ENCODE measurements at places on chromosomes 11 and 22.

GRCh38 chr11:125320347-125321076 lies 156.0 kb downstream of the PKNOX2 start:
- no peak for DNase-seq

DNA sequence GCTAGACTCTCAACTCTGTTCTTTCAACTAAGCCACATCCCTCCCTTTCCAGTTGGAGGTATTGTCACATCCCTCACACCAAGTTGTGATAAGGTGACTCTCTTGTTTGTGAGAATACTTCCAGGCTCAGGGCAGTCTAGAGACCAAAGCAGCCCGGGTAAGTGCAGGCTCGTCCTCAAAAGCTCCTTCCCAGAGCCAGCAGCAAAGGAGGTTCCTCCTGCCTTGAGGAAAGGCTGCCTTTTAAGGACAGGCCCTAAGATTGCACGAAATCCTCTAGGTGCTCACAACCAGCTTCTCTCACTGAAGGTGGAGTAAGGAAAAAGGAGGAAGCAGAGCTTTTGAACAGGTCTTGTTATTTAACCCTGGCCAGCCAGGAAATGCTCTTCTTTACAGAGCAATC lies 53.4 kb downstream of the SMCO4 start:
- no peak for DNase-seq

DNA sequence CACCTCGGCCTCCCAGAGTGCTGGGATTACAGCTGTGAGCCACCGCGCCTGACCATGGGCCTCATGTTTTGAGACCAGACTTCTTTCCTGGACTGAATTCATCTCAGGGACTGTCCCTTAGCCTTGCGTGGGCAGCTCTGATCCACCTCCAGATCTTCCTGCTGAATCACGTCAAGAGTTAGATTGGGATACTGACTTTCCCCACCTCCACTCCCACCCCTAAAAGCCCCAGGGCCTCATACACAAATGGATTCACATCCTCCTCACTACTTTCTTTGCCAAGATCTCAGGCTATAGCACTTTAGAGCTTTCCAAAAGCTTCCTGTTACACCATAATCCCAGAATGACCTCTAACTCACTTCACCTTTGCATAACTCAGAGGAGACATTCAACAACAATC lies 12.1 kb downstream of the CCDC87 start:
- no peak for DNase-seq

DNA sequence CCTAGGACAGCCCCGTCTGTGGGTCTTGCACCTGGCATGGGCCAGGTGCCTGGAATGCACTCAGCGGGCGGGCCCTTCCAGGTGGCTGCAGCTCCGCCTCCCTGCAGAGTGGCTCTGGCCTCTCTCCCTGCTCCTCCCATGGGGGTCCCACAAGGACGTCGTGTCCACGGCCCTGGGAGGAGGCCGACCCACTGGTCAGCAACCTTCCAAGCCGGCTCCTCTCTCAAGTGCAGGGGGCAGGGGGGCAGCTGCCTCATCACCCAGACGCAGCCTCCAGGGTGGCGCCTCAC lies 41.9 kb downstream of the CERK start:
- DNase-seq: no peak

DNA sequence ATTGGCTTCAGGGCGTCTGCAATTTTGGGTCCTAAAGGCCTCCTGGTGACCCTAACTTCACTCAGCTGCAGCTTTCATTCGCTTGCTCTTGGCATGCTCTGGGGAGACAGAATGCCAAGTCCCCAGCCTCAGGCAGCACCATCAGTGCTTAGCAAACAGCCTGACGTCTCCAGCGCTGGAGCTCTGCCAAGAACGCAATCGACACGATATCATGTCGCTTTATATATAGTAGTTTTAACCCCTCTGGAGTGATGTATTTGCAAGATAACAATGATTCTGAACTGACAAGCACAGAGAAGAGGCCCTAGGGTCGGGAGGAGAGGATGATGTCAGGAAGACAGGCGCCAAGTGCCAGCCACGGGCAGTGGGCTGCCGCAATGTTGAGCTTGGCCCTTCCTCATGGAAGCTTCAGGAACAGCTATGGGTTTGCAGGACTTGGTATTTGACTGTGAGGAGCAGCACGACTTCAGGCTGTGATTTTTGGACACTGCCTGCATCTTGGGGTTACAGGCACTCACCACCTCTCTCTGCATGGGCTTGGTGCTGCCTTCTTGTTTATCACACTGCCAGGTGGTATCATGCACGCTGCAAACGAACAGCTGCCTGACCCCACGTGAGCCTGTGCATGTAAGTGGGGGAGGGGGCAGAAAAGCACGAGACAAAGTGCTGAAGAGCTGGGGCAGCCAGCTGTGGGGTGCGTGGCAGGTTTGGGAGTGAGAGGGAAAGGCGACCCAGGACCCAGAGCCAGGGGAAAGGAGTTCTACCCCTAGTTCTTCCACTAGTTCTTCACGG lies 26.1 kb downstream of the B3GAT1 start:
- DNase-seq: no peak

GRCh38 chr22:46933040-46933930 lies 170.8 kb downstream of the TBC1D22A start:
- DNase-seq: no peak

GRCh38 chr22:40000171-40000570 lies 5.4 kb downstream of the FAM83F start:
- DNase-seq: no peak

- DNase-seq: no peak
These were observed 42.8 kb downstream of the PIWIL3 start for GRCh38 chr22:24731761-24732160.

DNA sequence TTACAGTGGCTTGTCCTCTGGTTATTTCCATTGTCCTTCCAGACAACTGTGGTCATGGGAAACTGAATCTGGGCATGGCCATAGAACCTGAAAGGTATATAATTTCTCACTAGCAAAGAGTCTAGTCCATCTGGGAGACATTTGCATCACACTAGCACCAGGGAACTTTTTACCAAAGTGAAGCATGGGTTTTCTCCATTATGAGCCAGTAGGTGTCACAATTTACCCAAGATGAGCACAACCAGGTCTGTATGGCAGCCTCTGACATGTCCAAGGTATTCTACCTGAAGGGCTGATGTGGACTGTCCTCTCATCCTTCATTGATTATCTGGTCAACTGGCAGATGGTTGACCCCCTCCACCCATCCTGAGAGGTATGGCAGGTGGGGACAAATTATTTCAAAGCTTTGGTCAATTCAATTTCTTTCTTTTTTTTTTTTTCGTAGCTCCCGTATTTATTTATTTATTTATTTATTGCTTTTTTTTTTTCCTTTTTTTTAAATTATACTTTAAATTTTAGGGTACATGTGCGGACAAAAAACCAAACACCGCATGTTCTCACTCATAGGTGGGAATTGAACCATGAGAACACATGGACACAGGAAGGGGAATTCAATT lies 425.9 kb downstream of the TMEM135 start:
- DNase-seq: no peak

GRCh38 chr11:69683764-69684333 lies 8.7 kb upstream of the LTO1 start:
- no peak for DNase-seq

DNA sequence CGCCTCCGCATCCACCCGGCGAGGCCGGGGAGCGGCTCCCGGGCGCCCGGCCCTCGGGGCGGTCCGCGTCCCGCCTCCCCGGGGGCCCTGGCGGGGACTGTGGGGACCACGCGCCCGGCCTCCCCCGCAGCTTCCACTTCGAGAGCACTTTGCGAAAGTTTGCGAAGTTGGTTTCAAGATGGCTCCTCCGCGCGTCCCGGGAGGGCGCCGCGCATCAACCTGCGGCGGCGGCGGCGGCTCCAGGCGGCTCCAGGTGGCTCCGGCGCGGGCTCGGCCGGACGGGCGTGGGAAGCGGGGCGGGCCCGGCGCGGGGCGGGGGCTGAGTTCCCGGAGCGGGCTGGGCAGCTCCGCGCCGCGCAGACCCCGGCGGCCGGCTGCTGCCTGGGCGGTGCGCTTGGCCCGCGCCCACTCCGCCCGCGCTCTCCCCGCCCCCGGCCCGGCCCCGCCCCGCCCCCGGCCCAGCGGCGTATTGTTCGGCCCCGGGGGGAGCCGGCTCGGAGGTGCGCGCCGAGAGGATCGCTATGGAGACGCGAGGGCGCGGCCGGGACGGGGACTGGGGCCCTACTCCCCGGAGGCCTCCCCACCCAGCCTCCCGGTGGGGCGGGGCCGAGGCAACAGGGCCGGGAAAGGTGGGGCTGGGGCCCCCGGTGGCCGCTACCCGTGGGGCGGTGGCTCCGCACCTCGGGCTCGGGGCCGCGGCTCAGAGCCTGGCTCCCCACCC lies at the start of gene CELSR1:
Gene CELSR1 (minus strand): TSS at position 396 of the 721 bp plus-strand sequence. CDS start 450 bp downstream, outside the sequence.
- DNase-seq: no peak

DNA sequence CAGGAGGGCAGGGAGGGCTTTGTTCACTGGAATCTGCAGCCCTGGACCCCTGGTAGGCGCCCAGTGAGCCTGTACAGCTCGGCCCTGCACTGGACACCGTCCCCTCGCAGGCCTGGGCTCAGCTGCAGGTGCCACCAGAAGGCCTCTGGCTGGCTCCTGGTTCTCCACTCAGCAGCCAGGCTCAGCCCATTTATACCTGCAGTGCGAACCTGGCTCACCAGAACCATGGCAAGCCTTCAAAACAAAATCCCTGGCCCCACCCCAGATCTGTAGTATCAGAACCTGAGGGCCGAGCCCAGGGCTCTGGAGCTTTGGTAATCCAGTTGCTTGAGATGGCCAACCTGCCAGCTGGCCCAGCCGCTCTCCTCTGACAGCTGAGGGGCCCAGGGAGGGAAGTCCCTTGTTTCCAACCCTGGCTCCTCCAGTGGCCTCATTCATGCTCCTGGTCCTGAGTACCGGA lies 870 bp upstream of the FREY1 start:
- DNase-seq: no peak

GRCh38 chr11:109853156-109853776 lies 239.9 kb upstream of the ZC3H12C start:
- DNase-seq: no peak

DNA sequence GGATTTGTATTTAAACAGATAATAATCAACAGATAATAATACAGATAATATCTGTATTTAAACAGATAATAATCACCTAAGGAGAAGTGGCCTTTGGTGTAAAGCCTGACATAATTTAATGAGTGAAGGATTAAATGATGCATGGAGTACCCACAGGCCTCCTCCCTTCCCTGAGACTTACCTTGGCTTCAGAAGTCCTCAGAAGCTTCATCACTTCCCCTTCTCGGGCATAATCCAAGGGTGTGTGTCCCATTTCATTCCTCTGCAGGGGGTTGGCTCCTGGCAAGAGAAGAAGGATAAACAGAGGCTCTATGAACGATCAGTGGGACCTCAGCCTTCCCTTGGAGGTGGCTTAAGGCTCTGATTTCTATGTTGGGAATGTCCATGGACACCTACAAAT lies 85.5 kb upstream of the PHOX2A start:
- no peak for DNase-seq

- DNase-seq: no peak
These were observed 35.5 kb downstream of the FZD4 start for GRCh38 chr11:86919557-86920210.
